NCI-H774 (cell line): ENCODE measurements at places on chromosomes 5 and 9.

GRCh38 chr9:8186560-8186959 is 387.0 kb upstream of the DMAC1 start:
- DNase-seq: no peak

DNA sequence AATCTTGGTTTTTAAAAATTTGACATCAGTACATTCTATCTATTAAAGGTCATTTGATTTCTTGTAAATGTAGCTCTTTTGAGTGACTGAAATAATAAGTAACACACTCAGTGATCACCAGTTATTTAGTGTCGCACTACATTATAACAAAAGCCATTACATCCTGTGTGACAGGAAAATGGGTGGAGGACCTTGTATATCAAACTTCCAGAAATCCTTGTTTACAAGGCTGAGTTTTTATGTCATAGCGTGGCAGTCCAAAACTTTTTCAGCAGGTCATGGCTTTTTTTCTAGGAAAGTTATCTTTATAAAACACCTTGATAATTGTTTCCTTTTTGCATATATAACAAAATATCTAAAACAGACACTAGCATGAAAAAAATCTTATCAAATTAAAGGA is 14.4 kb upstream of the ITGA1 start:
- DNase-seq: no peak

- no peak for DNase-seq
Measured at GRCh38 chr9:79570448-79571308, 1.1 kb upstream of the TLE4 start.

- no peak for DNase-seq
Measured at GRCh38 chr5:107072440-107072839, 598.3 kb downstream of the EFNA5 start.

DNA sequence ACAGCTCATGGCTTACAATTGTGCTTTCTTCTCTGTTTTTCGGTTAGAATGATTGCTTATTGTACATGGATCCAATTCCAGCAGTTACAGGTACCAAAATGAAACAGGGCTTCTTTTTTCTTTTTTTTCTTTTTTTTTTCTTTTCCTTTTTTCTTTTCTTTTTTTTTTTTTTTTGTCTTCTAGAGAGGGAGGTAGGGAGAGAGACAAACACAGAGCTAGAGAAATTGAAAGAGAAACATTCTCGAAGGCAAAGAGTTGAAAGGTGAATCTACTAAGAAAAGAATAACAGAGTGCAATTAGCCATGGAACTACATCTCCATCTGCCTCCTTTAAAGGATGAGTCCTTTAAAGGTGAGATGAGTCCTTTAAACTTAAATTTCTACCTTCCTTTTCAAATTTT is 1.0 kb upstream of the EDIL3 start:
- DNase-seq: no peak

DNA sequence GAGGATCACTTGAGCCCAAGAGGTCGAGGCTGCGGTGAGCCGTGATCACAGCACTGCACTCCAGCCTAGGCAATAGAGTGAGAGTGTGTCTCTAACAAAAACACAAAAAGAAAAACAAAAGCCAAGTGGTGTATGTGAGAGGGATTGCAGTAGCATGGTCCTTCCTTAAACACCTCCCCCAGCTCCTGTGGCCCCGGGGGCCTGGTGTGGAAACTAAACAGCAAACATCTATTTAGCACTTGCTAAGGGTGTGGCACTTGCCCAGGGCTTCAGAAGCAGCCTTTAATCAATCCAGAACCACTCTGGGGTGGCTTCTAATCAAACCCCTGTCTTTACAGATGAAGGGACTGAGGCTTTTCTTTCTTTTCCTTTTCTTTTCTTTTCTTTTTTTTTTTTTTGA is 4.4 kb upstream of the FBP1 start:
- no peak for DNase-seq

DNA sequence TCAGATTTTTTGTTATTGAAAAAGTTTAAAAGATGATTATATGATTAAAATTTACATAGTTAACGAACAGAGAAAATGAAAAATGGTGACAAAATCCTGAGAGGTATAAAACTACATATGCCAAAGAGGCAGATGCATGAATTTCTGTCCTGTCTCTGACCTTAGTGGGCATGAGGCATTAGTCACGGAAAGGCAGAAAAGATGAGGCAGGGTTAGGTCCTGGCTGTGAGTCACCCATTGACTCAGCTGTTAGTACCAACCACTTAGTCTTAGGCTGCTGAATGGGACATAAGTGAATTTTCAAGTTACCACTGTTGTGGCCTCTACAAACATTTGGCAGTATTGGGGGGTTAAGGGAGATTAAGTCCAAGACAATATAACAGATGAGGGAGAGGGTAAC is 33.1 kb downstream of the RASA1 start:
- no peak for DNase-seq

DNA sequence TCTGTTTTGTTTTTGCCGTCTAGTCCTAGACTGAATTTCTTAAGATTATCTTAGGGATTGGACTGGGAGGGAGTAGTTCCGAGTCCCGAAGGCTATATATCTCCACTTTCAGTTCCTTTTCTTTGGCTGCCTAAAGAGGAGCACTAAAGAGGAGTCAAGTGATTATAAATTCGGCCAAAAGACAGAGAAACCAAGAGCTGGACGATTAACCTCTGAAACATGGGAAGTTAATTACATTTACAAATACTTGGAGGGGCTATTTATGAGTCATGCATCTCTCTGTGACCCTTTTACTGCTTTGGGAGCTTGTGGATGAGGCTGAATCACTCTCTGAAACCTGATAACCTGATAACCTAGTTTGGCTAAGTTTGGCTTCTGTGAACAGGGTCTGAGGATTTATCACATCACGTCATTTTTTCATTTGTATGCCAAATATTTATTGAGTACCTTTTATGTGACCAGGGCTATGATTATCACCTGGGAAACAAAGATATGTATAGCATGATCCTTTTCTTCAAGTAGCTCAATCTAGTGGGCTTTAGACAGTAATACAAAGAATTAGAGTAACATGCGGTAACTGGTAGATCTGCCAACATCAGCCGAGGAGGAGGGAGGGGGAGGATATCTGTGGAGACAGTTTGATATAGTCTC is 180.9 kb downstream of the CD180 start:
- peak; percentile 15 for DNase-seq

GRCh38 chr5:148214665-148215185 is 11.9 kb downstream of the SPINK6 start:
- no peak for DNase-seq

DNA sequence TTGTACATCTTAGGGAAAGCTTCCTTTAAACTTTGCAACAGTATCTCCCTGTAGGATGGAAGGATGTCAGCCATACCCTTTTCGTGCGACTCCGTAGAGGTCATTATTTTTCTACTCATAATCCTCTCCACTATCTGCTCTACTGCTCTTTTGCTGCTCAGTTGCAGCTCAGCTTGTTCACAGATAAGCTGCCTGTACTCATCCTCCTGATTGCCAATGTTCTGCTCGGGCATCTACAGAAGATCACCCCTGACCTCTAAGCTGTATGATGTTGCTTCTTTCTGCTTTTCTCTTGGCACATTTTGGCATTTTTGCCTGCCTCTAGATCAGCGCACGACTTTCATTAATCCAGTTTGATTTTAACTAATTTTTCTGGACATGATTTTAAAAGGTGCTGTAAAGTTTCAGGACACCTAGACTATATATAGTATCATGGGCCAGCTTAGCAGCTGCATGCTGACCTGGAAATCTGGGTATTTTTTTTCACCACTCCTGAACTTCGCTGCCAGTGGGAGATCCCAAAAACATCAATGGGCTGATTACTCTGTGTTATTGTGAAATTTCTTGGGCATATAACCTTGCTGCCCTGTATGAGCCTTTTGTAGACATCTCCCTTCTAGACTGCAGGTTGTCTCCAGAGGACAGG is 131.2 kb upstream of the ZNF608 start:
- no peak for DNase-seq

DNA sequence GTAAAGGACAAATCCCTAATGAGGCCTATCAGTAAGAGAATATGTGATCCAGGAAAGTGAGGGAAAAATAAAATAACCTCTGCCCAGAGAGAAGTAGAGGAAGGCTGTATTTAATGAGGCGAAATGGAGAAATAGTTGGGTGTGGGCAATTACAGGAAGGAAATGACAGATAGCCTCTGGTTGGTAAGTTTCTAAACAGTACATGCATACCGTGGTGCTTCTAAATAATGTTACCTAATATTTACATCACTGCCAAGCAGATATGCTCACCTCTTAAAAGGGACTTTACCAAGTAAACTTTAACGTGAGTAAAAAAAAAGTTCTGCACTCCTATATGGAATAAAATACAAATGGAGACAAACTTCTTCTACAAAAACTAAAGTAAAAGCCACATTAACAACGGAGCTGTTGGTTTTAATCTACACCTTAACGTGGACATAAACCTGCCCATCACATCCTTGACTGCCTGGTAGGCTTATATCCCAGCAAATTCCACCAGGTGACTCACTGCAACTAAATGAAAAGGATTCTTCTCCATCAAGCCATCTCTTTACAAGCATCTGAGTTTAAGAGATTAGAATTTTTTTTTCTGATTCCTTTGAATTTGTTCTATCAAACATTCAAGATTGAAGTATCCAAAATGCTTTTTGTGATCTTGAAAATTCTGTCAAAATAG is 12.4 kb downstream of the NFIL3 start:
- DNase-seq: no peak

DNA sequence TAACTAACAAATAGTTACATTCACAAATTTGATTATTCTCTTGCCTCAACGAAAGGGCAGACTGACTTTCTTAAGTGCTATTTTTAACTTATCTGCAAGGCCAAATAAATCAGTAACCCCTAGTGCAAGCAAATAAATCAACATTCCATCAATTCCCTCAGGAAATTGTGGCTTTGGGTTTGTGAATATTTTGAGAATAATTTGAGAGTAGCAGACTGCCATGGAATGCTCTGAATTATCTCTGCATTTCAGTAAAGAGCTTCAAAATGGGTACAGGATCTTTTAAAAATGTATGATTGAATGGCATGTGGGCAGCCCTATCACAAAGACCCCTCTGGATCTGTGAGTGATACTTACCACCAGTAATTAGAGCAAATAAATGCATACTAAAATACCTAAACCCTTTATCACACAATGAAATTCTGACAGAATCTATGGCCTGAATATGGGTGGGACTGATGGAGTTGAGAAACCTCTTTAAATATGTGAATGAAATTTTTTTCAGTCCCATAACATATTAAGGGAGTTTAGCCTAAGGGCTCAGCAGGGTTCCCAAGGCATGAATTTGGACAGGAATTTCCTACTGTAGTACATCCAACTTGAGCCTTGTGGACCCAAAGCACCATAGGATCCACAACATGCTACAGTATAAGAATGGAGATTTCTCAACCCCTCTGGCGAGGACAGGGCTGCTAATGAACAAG is 92.5 kb upstream of the ITGA2 start:
- DNase-seq: no peak

DNA sequence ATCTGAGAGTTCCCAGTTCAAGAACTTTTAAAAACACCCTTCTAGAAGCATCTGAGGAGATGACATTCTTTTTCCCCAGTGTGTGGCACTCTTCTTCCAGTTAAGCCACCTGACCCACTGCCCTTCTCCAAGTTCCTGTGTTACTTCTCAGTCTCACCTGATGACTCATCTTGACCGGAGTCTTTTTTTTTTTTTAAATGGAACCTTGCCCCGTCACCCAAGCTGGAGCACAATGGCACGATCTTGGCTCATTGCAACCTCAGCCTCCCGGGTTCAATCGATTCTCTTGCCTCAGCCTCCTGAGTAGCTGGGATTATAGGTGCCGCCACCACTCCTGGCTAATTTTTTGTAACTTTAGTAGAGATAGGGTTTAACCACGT is 224.1 kb upstream of the DAB2 start:
- no peak for DNase-seq

- no peak for DNase-seq
Measured at GRCh38 chr9:122004589-122004988, 88.5 kb downstream of the TTLL11 start.

- DNase-seq: no peak
Measured at GRCh38 chr9:132049900-132050299, 29.8 kb downstream of the MED27 start.

DNA sequence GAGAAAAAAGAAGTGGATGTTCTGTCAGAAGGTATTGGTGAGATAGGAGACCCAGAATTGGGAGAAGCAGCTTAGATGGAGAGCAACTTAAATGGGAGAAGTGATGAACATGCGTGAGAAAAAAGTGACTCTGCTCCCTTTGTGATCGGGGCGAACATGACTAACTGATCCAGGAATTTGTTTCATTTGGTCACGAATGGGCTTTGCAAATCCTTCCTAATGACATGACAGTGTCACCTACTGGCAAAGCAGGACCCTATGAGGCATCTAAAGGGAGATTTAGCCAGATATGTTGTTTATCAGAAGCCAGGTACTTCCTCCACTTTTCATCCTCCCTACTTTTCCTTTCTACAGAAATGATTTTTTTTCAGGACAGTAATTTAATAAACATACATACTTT is 787.4 kb upstream of the RGMB start:
- no peak for DNase-seq

- no peak for DNase-seq
Measured at GRCh38 chr9:112867275-112867991, 23.2 kb downstream of the SLC46A2 start.

DNA sequence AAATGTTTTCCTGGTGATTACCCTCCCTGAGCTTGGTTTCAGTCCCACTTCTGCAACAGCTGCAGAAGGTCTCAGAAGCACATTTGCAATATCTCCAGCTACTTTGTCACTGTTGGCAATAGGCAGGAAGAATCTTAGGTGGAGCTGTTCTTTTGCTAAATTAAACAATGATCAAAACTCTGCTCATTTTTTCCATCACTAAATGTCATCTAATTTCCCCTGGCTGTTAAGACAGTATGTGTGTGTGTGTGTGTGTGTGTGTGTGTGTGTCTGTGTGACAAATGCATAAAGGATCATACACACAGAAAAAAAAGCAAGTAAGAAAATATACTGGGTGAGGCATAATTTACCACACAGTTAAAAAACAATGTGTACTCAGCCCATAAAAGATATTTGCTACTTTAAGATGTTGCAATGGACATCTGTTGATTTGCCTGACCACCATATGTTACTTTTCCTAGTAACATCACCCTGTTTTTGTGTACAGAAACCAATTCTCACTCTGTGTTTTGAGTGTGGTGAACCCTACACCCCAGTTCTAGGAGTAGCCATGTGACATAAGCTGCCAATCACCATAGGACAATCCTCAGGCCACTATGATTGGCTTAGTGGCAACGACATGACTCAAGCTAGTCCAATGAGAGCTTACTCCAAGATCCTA is 572.6 kb upstream of the CLINT1 start:
- no peak for DNase-seq

GRCh38 chr5:42429694-42430093 is 6.5 kb downstream of the GHR start:
- no peak for DNase-seq

GRCh38 chr5:121695307-121695706 is 156.4 kb upstream of the FTMT start:
- DNase-seq: no peak

GRCh38 chr9:116939614-116940013 is 252.5 kb downstream of the TRIM32 start:
- DNase-seq: no peak

- no peak for DNase-seq
Measured at GRCh38 chr5:157793301-157793700, 49.8 kb downstream of the LSM11 start.

DNA sequence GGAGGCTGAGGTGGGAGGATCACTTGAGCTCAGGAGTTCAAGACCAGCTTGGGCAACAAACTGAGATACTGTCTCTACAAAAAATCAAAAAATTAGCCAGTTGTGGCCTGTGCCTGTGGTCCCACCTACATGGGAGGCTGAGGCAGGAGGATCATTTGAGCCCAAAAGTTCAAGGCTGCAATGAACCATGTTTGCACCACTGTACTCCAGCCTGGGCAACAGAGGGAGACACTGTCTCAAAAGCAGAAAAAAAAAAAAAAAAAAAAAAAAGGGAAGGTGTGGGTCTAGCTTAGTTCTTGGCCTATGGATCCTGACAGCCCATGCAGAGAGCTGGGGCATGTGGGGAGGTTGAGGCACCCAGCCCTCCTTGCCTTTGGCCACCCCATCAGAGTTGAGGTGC is 10.9 kb downstream of the PLPP7 start:
- DNase-seq: no peak
